ENCODE measurements at places on chromosomes 7 and 10. TPM values are rescaled to one million over a fixed set of nuclear protein-coding genes. Genes with fewer than 3 reads are reported as not detected.

The LIPN gene
- not detected for total RNA-seq

The POLR2J2 gene
- 5.6 TPM for total RNA-seq

The IQCE gene
- 9.4 TPM for total RNA-seq

GRCh38 chr7:156163747-156164146, 351.5 kb upstream of the SHH start:
- no peak for DNase-seq

The CCDC7 gene
- total RNA-seq, result 6.8 TPM

- no peak for DNase-seq
These were observed 91.6 kb downstream of the ETV1 start for GRCh38 chr7:13897819-13898218.

The PCDH15 gene
- total RNA-seq, result not detected

The ZMIZ2 gene
- total RNA-seq, result 83.1 TPM

DNA sequence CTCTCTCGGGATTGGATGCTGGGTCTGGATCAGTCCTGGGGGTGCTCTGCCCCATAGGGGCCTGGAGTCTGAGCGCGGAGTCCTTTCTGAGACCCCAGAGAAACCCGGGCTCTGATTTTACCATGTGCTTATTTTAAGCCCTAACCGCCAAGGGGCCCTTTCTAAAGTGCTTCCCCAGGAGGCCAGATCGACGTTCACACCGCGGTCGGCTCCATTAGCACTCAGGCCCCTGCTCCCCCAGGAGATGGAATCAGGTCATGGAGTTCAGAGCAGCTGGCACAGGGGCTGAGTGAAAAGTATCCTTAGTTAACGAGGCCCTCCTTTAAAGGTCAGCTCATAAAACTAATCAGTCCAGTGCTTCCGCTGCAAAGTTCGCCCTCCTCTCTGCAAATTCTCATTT, 159.4 kb upstream of the COBL start:
- DNase-seq, result no peak

GRCh38 chr7:17948526-17949238, 8.4 kb upstream of the SNX13 start:
- no peak for DNase-seq

The PGAM2 gene
- not detected for total RNA-seq

DNA sequence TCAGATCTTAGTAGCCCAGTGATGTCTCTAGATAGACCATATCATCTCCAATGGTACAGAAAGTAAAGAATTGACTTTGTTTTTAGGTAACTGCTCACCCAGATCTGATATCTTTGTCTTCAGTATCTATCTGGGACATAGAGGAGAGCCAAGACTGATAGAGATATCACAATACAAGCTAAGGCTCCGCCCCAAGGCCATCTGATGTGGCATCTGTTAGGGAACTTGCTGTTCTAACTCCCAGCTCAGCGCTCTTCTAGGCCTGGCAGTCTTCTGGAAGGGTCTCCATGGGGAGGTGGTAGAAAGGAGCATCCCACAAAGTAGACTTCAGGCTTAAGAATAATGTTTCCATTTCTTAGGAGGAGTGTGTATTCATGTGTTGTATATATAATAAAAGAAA, 88.4 kb upstream of the SAMD8 start:
- no peak for DNase-seq

DNA sequence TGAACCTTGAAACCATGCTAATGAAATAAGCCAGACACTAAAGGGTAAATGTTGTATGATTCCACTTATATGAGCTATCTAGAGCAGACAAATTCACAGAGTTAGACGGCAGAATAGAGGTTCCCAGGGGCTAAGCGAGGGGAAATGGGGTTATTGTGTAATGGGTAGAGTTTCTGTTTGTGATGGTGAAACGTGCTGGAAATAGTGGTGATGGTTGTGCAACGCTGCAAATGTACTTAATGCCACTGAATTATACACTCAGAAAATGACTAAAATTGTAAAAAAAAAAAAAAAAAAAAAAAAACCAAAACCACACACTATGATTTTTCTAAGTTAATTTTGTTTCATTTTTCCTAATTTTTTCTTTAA, 30.0 kb downstream of the SFXN4 start:
- peak; percentile 40 for DNase-seq

The MALRD1 gene
- total RNA-seq, result not detected

The SPDYE1 gene
- not detected for total RNA-seq

The STEAP1 gene
- total RNA-seq, result 3.3 TPM

DNA sequence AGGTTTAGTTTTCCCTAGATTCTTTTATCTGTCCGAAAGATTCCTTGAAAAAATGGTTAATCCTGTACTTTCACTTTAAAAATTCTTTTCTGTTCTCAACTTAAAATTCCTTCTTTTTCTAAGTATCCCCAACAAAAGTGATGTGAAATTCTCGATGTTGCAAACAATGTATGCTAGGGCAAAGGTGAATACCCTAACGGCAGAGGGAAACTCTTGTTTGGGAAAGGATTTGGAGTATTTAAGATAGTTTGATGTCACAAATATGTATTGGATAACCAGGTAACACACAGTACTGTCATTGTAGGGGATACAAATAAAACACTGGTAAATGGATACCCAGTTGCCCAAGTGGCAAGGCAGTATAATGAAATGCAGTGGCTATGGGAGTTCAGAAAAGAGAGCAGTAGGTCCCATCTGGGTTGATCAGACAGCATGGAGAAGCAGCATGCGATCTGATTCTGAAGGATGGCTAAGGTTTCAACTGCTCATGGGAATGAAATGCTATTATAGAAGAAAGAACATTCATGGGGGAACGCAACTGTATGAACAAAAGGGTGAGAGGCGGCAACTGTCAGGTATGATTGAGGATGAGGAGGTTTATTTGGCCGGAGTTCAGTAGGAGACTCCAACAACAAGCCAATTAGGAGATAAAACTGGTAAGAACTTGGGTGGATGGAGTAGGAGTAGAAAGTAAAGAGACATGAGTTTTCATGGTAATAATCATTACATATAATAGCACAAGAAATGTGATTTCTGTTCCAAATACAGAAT, 3.2 kb upstream of the EPC1 start:
- DNase-seq, result no peak

The EGR2 gene
- total RNA-seq, result 18.5 TPM

GRCh38 chr7:155885167-155886155, 73.2 kb upstream of the SHH start:
- DNase-seq, result no peak

The GPR85 gene
- not detected for total RNA-seq

DNA sequence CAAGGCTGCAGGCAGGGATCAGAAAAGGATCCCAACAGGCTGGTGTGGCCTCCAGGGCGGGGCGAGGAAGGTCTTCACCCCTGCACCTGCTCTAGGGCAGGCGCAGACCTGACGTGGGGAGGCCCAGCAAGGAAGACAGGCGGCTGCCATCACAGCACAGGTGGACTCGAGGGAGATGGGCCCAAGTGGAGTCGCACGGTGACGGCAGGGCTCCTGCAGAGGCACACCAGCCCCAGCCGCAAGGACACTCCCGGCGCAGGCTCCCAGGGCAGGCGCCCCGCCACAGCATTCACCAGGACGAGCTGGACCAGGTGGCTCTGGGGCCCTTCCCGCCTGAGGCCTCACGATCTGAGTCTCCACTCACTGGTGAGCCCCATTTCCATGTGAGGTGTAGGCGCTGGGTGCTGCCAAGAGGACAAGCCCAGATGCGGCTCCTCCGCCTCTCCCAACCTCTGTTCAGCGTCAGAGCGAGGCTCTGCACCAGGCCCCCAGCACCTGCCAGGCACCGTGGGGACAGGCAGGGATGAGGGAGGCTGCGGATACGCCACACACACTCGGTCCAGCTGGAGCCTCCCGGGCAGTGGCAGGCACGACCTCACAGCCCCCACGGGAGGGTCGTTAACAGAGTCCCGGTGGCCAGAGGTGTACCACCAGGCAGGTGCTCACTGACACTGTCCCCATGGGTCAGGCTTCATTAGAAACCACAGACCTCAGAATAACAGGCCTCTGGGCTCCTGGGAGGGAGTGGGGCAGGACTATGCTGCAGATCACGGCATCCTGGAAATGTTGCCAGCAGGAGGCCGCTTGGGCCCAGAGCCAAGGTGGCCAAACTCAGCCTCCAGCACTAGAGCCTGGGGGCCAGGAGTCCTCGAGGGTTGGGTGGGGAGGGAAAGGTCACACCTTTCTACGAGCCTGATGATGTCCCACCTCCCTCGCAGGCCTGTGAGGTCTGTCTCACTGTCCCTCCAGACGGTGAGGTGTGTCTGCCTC, 111.6 kb downstream of the MAD1L1 start:
- DNase-seq, result no peak

The LBX1 gene
- not detected for total RNA-seq

- no peak for DNase-seq
These were observed 13.2 kb downstream of the FGF8 start for GRCh38 chr10:101762736-101763135.

DNA sequence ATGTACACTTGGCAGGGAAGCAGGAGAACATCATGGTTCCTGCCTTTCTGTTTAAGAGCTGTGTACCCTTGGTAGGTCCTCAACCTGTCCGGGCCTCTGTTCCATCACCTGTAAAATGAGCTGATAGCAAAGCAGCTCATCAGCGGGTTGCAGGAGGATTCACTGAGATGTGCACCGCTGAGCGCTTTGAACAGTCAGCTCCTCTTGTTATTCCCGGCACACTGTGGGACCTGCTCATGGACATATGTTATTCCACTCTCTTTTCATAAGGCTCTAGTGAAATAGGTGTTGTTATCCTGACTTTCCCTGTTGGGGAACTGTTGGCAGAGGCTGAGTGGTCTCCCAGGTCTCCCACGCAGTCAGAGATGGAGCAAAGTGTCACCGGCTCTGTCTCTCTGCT, 497.5 kb upstream of the ZMIZ1 start:
- DNase-seq, result no peak

DNA sequence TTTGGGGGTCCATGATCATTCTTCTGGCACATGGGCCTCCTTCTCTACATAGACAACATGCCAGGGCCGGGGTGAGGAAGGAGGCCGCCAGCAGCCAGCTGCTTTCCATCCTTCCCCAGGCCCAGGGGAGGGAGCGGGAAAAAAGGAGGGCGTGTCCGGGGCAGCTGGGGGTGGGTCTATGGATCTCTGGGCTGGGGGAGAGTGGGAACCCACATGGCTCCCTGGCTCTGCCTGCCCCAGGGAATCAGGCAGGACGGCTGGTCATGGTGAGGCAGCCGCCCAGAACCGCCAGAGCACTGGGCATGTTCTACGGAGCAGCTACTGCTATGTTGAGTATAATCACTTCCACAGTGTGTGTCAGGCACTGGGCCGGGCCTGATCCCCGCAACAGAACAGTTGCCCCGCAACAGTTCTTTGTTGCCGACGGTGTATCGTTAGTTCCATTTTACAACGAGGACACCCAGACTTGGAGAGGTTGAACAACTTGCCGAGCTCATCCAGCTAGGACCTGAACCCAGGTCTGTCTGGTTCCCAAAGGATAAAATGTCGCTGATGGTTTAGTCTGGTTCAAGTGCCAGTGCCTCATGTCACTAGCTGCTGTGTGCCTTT, 6.4 kb upstream of the IRF5 start:
- DNase-seq, result no peak

The PCGF5 gene
- 36.4 TPM for total RNA-seq

- no peak for DNase-seq
These were observed 381.6 kb downstream of the SUGCT start for GRCh38 chr7:40516376-40516775.

The PPP1R17 gene
- total RNA-seq, result not detected

The ANKRD61 gene
- total RNA-seq, result not detected

The UBTD1 gene
- 0.86 TPM for total RNA-seq

The HOXA5 gene
- not detected for total RNA-seq

The SEMA3A gene
- 3.0 TPM for total RNA-seq

DNA sequence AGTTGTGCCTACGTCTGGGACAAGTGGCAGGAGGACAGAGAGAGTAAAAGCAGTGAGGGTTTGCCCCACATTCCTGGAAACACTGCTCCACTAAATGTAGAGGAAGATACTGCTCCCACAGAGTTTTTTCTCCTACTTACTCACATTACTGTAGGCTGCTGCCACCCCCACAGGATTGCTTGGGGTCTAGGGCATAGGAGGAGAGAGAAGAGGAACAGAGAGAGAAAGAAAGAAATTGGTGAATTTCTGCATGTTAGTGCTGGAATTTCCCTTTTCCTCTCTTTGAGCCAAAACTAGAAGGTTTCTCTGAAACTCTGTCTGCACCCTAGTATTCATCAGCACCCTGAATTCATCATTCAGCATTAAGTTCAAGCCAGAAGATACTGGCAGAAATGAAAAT, 397.9 kb downstream of the INHBA start:
- no peak for DNase-seq

The LOXL4 gene
- not detected for total RNA-seq

- DNase-seq, result peak; percentile 7
These were observed 96.0 kb upstream of the JCAD start for GRCh38 chr10:30155401-30155800.

DNA sequence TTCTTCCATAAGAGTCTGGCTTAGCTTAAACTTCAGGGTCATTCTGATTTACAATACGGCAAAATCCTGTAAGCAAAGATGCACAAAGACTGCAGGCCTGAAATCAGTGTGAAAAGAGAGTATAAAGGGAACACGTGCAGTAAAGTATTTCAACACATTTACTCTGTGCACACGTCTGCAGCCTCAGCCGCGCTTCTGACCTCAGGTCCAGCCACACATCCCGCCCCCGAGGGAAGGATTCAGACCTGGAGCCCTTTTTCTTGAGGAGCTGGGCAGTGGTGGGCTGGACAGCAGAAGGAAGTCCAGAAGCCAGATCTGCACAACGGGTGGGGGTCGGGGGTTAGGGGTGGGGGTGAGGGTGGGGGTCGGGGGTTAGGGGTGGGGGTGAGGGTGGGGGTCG, 58.9 kb upstream of the FAM20C start:
- no peak for DNase-seq

- no peak for DNase-seq
These were observed 34.6 kb downstream of the KCNMA1 start for GRCh38 chr10:77602913-77603533.

GRCh38 chr7:112092709-112093395, 113.3 kb downstream of the DOCK4 start:
- no peak for DNase-seq

GRCh38 chr7:137166363-137166762, 177.2 kb downstream of the PTN start:
- DNase-seq, result no peak

DNA sequence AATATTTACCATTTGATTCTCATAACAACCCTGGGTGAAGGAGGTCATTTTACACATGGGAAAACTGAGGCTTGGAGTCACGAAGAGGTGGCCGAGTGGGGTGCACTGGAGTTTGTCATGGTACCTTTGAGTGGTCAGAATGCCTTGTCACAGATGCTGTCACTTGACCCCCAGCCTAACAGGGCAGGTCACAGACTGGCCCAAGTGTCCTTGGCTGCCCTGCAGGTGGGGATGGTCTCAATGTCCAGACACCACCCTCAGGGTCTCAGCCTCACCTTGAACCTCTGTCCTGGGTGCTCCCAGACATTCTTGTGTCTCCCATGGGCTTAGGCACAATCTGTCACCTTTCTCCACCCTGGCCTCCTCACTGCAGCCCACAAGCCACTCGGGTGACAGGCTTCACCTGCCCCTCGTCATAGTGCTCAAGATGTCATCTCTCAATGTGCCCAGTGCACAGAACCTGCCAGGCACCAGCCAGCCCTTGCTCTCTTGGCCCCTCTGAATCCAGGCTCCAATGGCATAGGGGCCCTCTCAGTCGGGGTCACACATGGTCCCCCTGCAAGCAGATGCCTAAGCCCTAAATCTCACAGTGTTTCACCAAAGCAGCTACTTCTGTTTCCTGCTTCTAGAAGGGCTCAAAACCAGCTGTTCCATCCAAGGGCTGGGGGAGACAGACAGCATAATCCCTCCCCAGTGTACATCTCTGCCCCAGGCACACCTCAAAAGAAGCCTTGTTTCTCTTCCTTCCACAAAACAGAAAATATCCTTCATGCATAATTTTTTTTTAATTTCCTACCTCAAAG, 76.8 kb upstream of the NANOS1 start:
- no peak for DNase-seq

The UCMA gene
- total RNA-seq, result not detected

The ACTL6B gene
- not detected for total RNA-seq

The TMEM225B gene
- 0.98 TPM for total RNA-seq
